ENCODE measurements at places on chromosomes 2 and 18. TPM values are rescaled to one million over a fixed set of nuclear protein-coding genes. Genes with fewer than 3 reads are reported as not detected.

Gene UGT1A6
- total RNA-seq = not detected

DNA sequence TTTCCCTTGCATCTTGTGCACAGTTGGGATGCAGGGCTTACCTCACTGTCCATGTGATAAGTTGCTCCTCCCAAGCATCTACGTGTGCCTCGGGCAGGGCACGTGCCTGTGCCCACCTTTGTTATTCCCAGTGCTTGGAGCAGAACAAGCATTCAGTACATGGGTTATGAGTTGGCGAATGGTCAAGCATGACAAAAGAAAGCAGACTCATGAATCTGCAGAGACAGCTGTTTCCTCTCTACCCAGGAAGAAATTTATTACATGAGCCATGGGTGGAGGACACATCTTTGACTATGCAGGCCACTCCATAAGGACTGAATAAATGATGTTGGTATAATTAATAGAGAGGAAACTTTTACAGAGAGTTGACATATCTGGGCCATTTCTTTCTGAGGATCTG lies 127.8 kb downstream of the TPGS2 start:
- DNase-seq = no peak

DNA sequence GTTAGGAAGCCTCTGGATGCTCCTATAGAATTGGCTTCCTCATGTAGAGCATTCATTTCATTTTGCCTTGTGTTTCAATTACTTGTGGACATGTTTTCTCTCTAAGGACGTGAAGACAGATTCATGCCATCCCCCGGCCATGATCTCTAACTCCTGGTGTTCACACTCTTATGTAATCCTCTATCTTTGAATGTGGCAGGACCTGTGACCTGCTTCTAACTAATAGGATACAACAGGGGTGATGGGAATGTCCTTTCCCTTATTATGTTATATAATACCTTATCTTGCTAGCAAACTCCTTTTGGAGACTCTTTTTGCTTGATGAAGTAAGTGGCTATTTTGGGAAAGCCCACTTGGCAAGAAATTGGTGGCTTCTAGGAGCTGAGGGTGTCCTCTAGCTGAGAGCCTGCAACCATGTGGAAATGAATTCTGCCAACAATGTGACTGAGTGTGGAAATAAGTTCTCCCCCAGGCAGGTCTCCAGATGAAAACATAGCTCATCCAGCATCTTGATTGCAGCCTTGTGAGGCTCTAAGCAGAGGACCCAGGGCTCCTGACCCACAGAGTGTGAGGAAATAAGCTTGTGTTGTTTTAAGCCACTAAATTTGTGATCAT lies 13.8 kb downstream of the DPYSL5 start:
- DNase-seq = no peak

DNA sequence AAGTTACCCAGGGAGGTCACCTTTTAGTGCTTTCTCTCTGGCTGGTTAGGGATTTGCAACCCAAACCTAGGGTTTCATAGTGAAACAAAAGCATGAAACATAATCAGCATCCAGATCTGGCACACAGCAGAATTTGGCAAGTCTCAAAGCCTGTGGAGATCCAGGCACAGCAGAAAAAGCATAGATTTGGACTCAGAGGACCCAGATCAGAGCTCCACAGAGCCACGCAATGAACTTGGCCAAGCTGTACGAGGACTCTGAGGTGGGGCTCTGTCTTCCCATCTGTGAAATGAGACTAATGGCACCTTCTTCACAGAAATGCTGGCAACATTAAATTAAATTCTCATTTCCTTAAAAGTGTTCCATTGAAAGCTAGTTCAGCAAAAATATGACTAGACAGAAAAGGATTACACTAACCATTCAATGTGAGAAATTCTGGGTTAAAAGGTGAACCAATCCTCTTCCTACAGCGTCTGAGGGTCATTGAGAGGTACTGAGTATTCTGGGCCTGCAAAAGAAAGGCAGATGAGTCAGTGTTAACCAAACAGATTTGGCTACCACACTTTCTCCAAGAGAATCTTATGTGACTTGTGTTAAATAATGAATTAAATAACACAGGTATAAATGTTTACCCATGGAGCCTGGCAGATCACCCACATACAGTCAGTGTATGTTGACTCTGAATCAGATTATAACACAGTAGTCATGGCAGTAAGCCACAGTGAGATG lies 266.3 kb downstream of the MREG start:
- no peak for DNase-seq

DNA sequence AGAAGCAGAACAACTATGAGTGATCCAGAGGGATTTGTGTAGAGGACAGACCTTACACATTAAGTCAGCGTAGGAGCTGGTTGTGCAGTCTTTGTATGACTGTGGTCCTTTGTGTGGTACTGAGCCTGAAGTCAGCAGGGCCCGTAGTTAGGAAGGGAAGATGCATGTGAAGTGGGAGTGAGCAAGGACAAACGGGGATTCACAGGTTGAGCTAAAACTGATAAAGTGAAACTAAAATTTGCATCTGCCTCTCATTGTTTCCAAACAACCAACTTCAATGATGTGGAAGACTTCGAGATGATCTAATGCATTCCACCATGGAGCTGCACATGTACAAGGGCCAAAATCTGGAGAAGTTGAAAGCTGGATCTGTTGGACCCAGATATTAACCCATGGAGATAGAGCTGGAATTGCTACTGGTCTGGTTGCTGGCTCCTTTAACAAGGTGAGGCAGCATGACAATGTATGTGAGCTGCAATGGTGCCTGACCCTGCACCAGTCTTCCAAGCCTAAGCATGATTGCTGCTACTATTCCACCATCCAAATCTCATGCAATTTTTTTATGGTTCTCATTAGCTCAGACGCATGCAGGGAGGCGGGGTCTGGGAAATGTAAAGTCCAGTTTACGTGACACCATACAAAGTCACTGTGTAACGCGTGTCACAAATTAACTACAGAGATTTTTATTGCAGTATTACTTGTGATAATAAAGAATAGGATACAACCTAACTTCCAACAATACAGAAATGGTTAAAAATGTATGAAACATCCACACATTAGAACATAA lies 12.1 kb upstream of the CYBRD1 start:
- DNase-seq = no peak

Gene SPC25
- total RNA-seq = 0.18 TPM

Gene MBP
- total RNA-seq = 92.7 TPM

- no peak for DNase-seq
These were observed 108.4 kb upstream of the ITGB6 start for GRCh38 chr2:160308476-160308875.

DNA sequence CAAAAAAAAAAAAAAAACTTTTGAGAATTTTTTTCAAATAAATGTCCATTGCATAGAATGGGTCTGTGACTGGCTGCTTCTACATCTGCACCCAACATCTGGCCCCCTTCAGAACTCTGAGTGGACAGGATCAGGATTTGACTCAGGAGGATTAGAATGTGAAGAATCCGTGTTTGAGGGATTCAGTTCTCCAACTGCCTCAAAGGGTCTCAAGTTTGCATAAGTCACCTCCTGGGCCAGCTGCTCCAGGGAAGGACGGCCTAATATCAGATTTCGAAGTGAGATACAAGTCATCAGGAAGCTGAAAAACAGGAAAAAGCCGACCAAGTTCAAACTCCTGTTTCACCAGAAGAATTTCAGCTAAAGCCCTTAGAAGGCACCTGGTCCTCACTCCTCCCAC lies 10.9 kb downstream of the MAT2A start:
- no peak for DNase-seq

GRCh38 chr2:197363998-197364397 lies 53.4 kb upstream of the ANKRD44 start:
- DNase-seq = no peak

DNA sequence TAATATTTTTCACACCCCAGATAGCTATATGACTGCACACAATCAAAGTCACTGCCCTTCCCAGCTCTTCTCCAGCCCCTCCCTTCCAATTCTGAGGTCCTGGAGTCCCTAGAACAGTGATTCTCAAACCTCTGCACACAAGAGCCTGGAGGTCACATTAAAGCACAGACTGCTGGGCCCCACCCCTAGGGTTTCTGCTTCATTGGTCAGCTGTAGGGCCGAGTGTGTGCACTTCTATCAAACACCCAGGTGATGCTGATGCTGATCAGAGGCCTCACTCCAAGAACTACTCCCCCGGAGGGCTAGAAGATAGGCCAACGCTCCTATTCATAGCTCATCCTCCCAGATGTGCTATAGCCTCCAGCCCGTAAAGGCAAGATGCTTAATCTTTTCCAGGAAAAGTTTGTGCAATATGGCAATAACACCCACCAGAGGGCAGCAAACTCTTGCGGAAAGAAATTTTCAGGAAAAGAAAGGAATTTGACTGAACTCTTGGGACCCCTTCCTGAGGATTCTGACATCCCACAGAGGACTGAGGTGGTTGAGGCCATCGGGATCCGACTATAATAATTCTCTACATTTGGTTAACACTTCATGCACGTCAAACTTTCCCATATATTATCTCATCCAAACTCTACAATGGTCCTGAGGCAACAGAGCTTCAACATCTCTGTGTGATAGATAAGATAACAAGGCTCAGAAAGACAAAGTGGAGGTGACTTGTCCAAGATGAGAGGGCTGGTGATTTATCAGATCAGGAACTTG lies 194.2 kb upstream of the PKDCC start:
- DNase-seq = no peak

Gene ANKRD30BL
- not detected for total RNA-seq

Gene ACMSD
- total RNA-seq = not detected

Gene NYAP2
- not detected for total RNA-seq

- DNase-seq = no peak
These were observed 36.5 kb upstream of the SLC66A3 start for GRCh38 chr2:11118761-11119160.

DNA sequence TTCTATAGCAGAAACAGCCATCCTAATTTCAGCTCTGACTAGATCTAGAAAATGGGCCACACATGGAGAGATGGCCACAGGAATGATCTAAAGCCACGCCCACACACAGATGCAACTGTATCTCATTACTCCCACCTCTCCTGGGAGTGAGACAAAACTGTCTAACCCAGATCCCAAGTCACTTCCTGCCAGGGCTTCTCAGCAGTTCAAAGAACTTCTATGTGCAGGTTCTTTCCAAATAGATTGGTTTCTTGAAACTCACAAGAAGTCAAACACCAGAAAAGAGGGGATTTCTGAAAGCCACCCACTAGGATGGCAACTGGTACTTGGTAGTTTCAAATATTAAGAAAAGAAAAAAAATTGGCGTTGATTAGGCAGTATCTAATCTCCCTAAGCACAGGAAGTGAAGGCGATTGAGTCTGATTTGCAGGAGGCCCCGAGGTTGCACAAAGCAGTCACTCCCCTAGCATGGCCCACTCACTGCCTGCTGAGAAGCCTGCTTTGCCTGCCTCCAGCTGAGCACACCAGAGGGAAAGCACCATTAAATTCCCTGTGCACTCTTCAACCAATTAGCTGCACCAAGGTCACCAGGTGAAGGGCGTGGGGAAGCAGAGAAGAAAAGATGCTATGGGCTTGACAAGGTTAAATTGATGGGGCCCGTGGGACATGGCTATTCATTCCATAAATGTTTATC lies 51.1 kb downstream of the PAPOLG start:
- DNase-seq = peak; percentile 34

Measured in activated B cell treated with CpG ODN at 0.5 μM for 24 hours (primary cell).